ENCODE measurements at places on chromosomes 12 and 14. TPM values are rescaled to one million over a fixed set of nuclear protein-coding genes. Genes with fewer than 3 reads are reported as not detected.

THTPA gene
- 14.9 TPM for total RNA-seq

TSPAN8 gene
- not detected for total RNA-seq

SLCO1A2 gene
- 0.32 TPM for total RNA-seq

CLMN gene
- total RNA-seq: 5.6 TPM

ENDOU gene
- total RNA-seq: not detected

KRT78 gene
- not detected for total RNA-seq

SPIC gene
- not detected for total RNA-seq

KRT6C gene
- total RNA-seq: not detected

Data from A549 treated with CORT108297 at 1 μM for 4 hours (cell line).